ENCODE measurements at places on chromosomes 11 and 22. TPM values are rescaled to one million over a fixed set of nuclear protein-coding genes. Genes with fewer than 3 reads are reported as not detected.

Gene MUC5AC
- under 0.01 TPM for total RNA-seq

Gene AGBL2
- 0.49 TPM for total RNA-seq

GRCh38 chr11:70739811-70740487, 341.6 kb downstream of the CTTN start:
- no peak for DNase-seq

GRCh38 chr22:17581056-17581455, 17.8 kb downstream of the SLC25A18 start:
- no peak for DNase-seq

GRCh38 chr11:129375751-129376657, at the start of gene BARX2:
Gene BARX2, plus strand, starts transcription at chr11:129375848. Its CDS starts 188 bp downstream, at chr11:129376036.
- DNase-seq: peak; percentile 34

GRCh38 chr11:99066618-99067317, 46.0 kb downstream of the CNTN5 start:
- no peak for DNase-seq

GRCh38 chr22:43047605-43048004, 32.7 kb upstream of the PACSIN2 start:
- no peak for DNase-seq

DNA sequence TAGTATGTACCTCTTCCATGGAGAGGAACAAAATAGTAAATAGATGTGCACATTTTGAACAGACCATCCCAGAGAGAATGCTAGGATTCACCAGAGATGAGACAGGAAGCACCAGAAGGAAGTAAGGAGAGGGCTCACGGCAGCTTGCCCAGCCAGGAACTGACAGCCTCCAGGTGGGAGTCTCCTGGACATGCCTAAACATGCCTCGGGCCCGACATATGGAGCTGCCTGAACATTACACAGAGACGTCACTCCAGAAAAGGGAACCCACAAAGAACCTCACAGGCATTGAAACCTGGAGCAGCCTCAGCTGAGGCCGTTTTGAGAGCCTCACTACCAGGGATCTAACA, 67.4 kb downstream of the BRD1 start:
- DNase-seq: no peak
